ENCODE measurements at places on chromosomes 6 and 20.

- DNase-seq, result no peak
These were observed 17.3 kb upstream of the BHLHE23 start for GRCh38 chr20:63023936-63024571.

- DNase-seq, result no peak
These were observed 166.3 kb upstream of the PDE10A start for GRCh38 chr6:165829376-165829775.

- no peak for DNase-seq
These were observed 44.3 kb upstream of the FRMD1 start for GRCh38 chr6:168123165-168123911.

- DNase-seq, result no peak
These were observed 80.2 kb upstream of the RNF217 start for GRCh38 chr6:124881898-124882578.

- no peak for DNase-seq
These were observed 209.8 kb downstream of the ATXN1 start for GRCh38 chr6:16551466-16551865.

DNA sequence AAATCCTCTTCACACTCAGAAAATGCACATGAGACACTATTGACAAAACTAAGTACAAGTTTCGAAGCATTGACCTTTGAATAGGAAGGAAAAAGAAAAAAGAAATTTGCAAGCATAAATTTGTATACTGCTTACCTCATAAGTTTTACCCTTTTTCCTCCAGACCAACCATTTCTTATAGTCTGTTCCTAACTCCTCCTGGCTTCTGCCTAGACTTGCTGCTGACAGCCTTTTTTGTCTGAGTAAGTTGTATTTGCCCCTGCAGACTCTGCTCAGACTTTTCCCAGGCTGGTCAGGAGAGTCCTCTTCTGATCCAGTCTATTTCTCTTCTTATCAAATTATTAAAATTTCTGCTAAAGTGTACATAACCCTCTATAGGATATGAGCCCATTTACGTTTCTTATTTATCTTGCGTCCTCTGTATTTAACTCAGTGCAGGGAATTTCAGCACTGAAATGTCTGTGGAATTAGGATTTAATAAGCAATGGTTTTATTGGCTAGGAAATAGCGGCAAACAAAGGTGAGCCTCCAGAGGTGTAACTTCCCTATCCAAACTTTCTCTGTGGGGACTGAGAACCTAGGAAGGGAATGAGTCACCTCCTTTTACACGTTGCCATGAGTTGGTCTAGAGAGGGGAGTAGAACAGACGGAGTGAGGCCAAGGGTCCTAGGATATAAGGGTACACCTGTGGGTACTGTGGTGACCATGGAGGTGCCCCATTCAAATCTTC is 207.1 kb upstream of the MARCKS start:
- no peak for DNase-seq

GRCh38 chr6:52046456-52046855 is 41.0 kb downstream of the PKHD1 start:
- no peak for DNase-seq

DNA sequence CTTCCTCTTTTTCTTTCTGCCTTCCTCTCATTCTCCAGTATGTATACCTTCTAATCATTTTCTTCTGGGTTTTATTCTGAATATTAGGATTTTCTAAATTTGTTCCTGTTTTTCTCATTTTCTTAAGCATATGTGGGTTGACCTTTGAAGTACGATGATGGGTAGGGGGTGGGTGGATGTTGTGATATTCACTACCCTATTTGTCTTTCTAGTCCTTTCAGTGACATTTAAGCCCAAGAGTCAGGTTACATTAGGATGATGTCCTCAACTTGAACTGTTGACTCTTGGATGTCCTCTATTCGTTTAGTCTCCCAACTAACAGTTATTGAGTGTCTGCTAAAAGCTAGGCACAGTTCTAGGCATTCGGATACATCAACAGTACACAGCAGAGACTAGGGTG is 7.3 kb downstream of the ABT1 start:
- DNase-seq, result no peak

DNA sequence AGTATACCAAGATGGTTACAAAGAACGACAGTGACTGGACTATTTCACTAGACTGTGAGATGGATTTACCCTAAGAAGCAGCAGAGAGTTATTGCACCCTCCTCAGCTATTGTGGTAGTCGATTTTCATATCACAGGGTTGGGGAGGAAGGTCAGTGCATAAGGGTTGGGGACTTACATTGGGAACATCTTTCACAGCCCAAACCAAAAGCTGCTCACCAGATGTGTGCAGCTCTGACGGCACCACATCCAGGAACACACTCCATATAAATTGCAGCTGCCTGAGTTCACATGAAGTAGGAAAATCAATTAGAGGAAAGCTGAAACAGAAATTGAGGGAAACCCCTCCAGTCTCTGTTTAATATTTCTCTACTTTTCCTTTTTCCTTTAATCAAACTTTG is 470.5 kb upstream of the NRSN1 start:
- DNase-seq, result no peak

DNA sequence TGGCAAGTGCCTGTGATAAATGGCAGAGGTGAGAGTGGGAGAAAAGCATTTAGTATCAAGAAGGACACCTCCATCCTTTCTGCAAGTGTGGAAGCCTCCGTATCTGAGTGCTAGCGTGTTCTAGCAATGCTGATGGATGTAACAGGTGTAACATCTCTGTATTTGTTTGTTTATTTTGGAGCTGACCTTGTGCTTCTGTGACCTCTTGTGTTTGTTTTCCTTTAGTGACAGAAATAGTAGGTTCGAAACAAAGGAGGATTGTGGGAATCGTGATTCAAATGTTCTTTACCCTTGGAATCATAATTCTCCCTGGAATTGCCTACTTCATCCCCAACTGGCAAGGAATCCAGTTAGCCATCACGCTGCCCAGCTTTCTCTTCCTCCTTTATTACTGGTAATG is 60.4 kb downstream of the SLC22A3 start:
- DNase-seq, result no peak

DNA sequence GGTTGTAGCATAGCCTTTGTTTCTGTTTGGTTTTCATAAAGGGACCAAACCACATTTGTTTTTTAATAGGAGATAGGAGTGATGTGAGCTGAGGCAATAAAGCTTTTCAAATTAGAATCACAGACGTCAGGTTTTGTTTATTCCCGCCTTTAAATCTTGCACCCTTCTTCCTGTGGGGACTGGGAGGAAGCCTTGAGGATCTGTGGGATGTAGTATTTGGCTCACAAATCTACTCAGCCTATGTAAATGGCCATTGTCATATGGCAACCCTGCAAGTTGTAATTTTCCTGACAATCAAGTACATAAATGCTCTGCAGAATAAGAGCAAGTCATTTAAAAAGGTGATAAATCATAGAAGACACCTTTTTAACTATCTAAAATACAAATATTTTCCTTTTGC is 110.4 kb downstream of the ADGRG6 start:
- no peak for DNase-seq

Measured in activated gamma-delta T cell (primary cell).